ENCODE measurements at places on chromosomes 7 and 10.

- H3K4me1 ChIP-seq = peaks cover 5% of the 10 kb centered on the region
- no peaks in the 10 kb centered on the region for H3K27me3 ChIP-seq
- no peak for DNase-seq
- no peaks in the 10 kb centered on the region for H3K36me3 ChIP-seq
- no peak overlapping the region for H3K27ac ChIP-seq
Observed at GRCh38 chr10:33596422-33596821, 262.0 kb upstream of the NRP1 start.

DNA sequence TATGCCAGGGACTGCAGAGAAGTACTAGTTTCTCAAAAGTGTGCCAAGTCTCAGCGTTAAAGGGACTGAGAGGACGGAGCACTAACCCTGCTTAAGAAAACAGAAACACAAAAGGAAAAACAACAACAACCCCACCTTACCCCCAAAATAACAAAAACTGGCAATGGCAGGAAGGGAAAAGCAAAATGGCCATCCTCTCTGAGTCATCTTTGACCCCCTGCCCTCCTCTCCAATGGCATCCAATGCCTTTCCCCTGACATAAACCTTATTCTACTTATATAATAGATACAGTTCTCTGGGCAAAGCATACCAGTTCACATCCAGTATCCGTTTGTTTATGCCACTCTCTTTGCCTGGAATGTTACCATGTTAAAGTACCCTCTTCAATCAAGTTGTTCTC, 1.6 kb downstream of the POLR1F start:
- peak overlapping the region; percentile 83 for H3K4me3 ChIP-seq
- H3K36me3 ChIP-seq = no peaks in the 10 kb centered on the region
- no peak overlapping the region for H3K27ac ChIP-seq
- H3K27me3 ChIP-seq = peaks cover 7% of the 10 kb centered on the region
- H3K4me1 ChIP-seq = peaks cover 6% of the 10 kb centered on the region
- no peak for DNase-seq

DNA sequence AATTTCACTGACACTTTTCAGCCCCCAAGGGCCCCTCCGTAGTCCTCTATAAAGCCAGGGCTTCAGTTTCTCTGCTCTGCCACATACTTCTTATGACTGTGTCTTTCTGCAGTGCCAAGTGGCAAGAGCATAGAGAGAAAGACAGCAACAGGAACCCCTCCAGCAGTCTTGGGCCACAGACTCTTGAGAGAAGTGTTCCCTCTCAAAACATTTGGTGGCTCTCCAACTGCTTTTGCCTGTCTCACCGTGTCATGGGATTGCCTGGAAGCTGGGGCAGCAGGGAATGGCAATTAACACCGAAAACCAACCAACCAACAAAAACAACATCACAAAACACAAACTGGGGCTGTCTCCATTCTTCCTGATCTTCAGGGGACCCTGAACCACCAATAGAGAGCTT, 73.8 kb upstream of the ELN start:
- no peaks in the 10 kb centered on the region for H3K27me3 ChIP-seq
- H3K4me1 ChIP-seq = no peaks in the 10 kb centered on the region
- no peak for DNase-seq
- H3K27ac ChIP-seq = no peak overlapping the region
- no peak overlapping the region for H3K4me3 ChIP-seq

- H3K27ac ChIP-seq = peak overlapping the region; percentile 98
- H3K36me3 ChIP-seq = no peaks in the 10 kb centered on the region
- no peak for DNase-seq
- H3K4me1 ChIP-seq = peaks cover 24% of the 10 kb centered on the region
Observed at GRCh38 chr10:31930023-31930751, 1.6 kb upstream of the ARHGAP12 start.

- DNase-seq = no peak
- no peak overlapping the region for H3K27ac ChIP-seq
- no peaks in the 10 kb centered on the region for H3K36me3 ChIP-seq
- no peaks in the 10 kb centered on the region for H3K4me1 ChIP-seq
Observed at GRCh38 chr7:157938211-157938610, 601.4 kb downstream of the DNAJB6 start.

DNA sequence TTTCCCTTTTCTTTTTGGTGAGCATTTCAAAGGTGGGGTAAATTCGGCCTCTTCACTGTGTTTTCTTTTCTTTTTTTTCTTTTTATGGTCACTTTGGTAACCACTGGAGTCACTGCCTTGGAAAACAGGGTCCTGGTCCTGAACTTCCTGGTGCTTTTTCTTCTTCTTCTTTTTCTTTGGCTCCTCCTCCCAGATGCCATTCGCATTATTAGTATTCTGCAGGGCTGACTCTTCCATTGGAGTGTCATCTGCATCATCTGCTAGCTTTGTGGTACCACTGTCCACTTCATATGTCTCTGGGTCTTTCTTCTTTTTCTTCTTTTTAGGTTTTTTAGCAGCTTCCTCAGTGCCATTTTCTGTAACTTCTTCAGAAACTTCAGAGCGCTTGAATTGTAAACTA, 10.5 kb downstream of the POLR1F start:
- no peak overlapping the region for H3K27ac ChIP-seq
- no peak overlapping the region for H3K4me3 ChIP-seq
- no peaks in the 10 kb centered on the region for H3K36me3 ChIP-seq
- DNase-seq = no peak

- no peak overlapping the region for H3K4me3 ChIP-seq
- peaks cover 19% of the 10 kb centered on the region for H3K4me1 ChIP-seq
- no peak overlapping the region for H3K27ac ChIP-seq
- no peaks in the 10 kb centered on the region for H3K36me3 ChIP-seq
- no peaks in the 10 kb centered on the region for H3K27me3 ChIP-seq
Observed at GRCh38 chr7:111043561-111043960, 47.4 kb upstream of the LRRN3 start.

- H3K4me3 ChIP-seq = no peak overlapping the region
- no peak overlapping the region for H3K27ac ChIP-seq
- H3K36me3 ChIP-seq = no peaks in the 10 kb centered on the region
- no peaks in the 10 kb centered on the region for H3K4me1 ChIP-seq
- H3K27me3 ChIP-seq = no peaks in the 10 kb centered on the region
Observed at GRCh38 chr10:31581741-31582323, 262.8 kb downstream of the ZEB1 start.

- H3K4me3 ChIP-seq = no peak overlapping the region
- H3K36me3 ChIP-seq = no peaks in the 10 kb centered on the region
Observed at GRCh38 chr10:88979603-88980002, 11.0 kb upstream of the FAS start.

Data from cardiac muscle cell (in vitro differentiated cells and primary cell).